ENCODE measurements at places on chromosomes 3 and 15.

GRCh38 chr3:27939940-27940339 is 217.8 kb upstream of the EOMES start:
- DNase-seq = no peak

- DNase-seq = no peak
These were observed 630.5 kb downstream of the TBL1XR1 start for GRCh38 chr3:176566757-176567156.

GRCh38 chr3:134110963-134111362 is 81.2 kb upstream of the SLCO2A1 start:
- no peak for DNase-seq

- no peak for DNase-seq
These were observed 111.9 kb downstream of the IGF1R start for GRCh38 chr15:98760112-98760826.

- DNase-seq = no peak
These were observed 436 bp downstream of the ADPGK start for GRCh38 chr15:72783004-72783639.

DNA sequence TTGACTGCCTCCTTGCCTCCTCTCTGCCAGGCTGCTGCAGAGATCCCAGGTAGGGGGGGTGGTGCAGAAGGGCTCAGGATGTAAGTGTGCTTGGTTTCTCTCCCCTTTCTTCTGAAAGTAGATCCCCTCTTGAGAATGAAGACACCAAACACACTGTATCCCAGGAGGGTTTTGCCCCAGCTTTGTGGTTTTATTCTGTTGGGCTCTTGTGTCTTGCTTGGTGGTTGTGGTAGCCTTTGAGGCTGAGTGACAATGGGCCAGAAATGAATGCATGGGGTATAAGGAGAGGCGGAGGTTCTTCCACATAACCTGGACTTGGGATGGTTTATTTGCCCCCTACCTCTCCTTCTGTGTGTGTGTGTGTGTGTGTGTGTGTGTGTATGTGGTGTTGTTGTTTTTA is 5.7 kb downstream of the PDIA5 start:
- no peak for DNase-seq

DNA sequence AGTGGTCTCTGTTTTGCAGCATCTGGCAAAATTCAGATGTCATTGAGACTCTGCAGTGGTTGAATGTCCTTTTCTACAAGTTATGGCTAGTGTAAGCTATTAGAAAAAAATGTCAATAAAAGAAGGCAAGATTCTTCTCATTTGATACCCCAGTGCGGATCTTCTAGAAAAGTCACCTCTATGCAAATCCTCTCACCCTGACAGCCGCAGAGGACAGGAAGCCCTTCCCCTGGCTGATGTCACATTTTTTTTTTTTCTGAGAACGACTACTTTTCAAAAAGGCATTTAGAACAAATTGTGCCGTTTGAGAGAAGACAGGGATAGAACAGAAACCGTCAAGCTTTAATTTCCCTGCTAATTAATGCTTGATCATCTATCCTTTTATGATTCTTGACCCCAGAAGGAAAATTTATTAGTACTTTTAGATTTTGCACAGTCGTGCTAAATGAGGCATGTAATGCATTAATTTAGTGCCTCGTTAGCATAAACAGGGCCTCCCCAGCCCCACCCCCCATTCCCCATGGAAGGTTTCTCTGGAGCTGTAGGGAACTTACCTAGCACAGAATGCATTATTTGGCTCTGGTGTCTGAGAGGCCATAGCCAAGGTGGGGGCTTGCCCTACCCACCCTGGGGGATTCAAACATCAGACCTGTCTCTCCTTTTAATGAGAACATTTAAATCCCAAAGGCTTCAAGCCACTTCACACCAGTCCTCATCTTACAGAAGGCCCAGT is 183.8 kb downstream of the OPA1 start:
- no peak for DNase-seq

DNA sequence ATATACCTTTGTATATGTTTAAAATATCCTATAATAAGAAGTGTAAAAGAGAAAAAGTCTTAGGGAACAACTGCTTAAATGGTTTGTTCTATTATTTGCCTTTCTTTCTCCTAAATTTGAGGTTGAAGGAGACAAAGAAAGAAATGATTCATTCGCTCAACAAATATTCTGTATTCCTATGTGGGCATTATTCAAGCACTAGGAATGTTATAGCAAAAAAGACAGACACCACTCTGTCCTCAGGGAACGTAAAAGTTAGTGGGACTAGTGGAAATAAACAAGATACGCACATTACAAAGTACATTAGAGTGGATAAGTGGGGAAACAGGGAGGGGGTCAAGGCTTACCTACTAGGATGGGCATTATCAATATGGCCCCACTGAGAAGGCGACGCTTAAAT is 332.2 kb downstream of the LPP start:
- DNase-seq = no peak

GRCh38 chr3:62065985-62066693 is 307.2 kb downstream of the FEZF2 start:
- DNase-seq = no peak

DNA sequence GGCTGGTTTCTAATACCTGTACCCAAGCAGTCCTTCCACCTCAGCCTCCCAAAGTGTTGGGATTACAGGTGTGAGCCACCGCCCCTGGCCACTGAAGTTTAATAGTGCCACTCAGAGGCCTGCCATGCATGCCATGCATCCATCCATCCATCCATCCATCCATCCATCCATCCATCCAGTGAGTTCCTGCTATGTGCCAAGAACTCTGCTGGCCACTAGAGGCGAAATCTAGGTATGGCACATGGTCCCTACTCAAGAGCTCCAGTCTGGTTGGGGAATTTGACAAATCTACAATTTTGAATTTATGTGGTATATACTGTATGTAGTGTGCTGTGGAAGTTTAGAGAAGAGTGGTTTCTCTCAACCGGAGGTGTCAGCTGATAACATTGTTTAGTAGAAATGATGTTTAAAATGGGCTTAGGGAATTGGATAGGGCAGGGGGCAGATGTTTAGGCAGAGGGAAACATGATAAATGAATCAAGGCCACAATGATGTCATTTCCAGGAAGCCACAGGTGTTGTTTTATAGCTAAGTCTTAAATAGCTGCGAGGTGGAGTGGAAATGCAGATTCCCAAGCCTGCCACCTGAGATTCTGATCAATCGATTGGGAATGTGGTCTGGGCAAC is 384.4 kb upstream of the C2CD4B start:
- DNase-seq = no peak

- DNase-seq = no peak
These were observed 528.1 kb upstream of the MCTP2 start for GRCh38 chr15:93703092-93703739.

DNA sequence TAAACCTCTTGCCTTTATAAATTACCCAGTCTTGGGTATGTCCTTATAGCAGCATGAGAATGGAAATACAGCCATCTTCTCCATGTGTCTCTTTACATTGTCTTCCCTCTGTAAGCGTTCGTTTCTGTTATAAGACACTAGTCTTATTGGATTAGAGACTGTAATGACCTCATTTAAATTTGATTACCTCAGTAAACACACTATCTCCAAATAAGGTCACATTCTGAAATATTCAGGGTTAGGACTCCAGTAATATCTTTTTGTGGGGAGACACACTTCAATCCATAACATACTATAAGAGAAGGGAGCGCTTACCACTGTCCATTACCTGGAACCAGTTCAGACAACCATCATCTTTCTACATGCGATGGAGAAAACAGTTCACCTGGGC is 34.3 kb upstream of the CD47 start:
- no peak for DNase-seq

Data from T follicular helper cell (primary cell).